SK-N-MC (cell line): ENCODE measurements at places on chromosomes 2 and 18.

GRCh38 chr2:98824256-98825019 lies 93.5 kb upstream of the MGAT4A start:
- no peak for DNase-seq

DNA sequence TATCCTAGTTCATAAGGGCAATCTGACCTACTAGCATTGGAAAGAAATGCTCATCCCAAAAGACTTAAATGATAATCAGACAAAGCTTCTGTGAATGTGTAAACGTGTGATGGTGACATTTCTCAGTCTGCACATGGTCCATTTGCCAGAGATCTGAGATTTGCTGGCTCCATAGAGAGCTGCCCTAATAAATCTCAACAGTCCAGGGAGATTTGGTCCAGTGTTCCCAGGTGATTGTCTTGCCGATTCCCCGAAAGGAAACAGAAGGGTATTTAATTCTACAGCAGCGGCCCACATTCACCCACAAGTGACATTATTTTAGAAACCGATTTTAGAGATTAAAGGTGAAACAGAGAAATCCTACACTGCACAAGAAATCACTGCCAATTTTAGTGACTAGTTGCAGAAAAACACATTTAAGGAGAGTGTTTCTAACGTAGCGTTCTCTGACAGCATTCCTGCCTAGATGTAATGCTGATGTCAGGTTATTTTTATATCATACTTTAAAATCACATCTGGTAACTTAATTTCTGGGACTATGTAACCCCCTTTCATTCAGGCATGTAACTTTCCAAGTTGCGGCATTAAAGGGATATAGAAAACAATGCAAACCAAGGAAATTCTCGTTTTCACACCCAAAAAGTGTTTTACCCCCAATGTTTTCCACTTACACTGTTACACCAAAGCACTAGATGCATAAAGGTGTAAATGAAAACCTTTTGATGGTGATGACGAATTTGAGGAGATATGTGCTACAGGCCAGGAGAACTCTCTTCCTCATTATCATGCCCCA lies 231.9 kb upstream of the FN1 start:
- DNase-seq, result no peak

- DNase-seq, result no peak
Measured at GRCh38 chr18:52190631-52191030, 149.4 kb upstream of the DCC start.

GRCh38 chr2:207256476-207257207 lies 90.9 kb upstream of the KLF7 start:
- no peak for DNase-seq

DNA sequence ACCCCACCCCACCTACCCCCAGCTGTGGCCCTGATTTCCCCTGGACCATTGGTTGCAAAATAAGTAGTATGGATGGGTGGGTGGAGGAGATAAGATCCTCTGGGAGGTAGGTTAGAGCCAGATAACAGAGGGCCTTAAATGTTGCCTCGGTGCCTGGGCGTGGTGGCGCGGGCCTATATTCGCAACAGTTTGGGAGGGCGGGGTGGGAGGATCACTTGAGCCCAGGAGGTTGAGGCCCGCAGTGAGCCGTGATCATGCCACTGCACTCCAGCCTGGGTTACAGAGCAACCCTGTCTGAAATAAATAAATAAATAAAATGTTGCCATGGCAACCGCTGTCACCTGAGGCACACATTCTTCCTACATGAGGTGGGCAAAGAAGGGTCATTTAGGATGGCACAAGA lies 103.3 kb upstream of the GATA6 start:
- DNase-seq, result no peak

DNA sequence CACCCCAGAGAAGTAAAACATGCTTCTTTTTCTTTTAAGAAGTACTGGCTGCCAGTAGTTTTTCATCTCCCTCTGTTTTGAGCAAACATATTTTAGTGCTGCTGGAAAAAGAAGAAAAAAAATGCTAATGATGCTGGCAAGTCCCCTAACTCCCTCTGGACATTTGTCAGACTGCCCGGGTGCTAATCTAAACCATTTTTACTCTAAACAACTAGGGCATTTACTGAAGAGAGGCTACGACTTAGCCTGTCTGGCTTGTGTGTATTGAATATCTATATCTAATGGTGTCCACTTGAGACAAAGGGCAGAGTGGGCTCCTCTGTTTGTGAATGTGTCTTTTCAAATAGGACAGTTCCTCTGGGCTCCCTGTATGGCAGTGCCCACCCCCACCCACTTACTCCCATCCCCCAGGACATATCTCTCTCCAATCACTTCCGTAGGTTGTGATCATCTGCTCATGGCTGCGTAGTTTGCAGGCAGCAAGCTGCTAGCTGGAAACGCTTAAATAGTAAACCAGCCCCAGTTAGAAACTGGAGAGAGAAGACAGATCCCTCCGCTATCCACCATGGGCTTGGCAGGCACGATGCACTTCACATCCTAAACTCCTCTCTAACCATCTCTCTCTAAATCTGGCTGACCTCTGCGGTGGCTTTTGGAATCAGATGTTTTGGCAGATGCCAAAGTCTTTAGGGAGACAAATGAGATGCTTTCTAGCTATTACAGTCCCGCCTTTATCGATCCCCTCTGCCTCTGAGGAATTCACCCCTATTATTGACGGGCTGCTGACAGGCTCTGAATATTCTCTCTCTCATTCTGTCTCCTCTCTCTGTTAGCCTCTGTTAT lies 58.3 kb downstream of the DOCK10 start:
- no peak for DNase-seq

- no peak for DNase-seq
Measured at GRCh38 chr2:62369541-62370202, 136.3 kb downstream of the TMEM17 start.

DNA sequence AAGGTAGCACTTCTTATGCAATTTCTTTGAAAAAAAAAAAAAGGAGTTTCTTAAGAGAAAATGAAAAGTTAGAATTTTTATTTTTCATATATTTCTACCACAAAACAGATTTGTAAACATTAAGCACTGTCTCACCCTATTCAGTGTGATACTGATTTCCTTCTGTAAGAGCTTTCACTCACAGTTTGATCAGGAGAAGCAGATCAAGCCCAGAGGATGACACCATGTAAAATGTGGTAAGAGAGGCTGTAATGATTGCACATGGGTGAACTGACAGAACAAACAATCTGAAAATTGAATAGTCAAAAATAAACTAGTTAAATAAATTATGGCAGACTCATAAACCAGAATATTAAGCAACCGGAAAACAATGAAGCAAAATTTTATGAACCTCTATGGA lies 54.5 kb downstream of the MEMO1 start:
- DNase-seq, result no peak

DNA sequence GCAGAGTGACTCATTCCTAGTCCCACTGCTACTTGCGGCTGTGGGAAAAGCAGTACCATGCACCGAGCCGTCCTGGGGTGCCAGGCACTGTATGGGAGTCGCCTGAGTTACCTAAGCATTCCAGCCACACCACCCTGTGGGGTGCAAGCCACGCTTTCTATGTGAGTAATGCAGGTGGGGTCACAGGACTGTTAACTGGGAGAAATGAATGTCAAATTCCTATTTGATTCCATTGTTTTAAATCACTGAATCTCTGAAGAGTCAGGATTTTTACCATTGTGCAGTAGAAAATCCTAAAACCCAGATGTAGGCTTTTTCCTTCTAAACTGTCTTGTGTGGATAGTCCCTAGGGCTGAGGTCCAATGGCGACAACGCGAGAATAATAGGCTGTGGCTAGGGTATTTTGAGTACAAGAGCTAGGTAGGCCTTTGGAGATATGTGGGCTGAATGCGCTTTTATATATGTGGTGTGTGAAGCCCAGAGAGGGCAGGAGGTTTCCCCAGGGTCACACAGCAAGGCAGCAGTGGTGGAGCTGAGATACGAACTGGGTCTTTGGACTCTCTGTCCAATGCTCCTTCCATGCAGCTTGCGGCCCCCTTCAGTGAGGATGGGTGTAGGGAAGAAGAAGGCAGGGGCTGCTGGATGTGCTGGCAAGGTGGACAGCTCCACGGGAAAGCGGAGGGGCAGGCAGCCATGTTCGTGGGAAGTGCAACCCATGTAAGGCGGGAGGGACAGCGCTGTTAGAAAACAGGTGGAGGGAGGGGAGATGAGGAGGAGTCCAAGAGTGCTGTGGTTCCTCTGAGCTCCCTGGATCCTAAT lies 83.2 kb downstream of the DDX1 start:
- DNase-seq, result no peak

GRCh38 chr2:37645362-37645761 lies 26.1 kb downstream of the CDC42EP3 start:
- no peak for DNase-seq

GRCh38 chr18:60976976-60977375 lies 356.3 kb upstream of the CDH20 start:
- no peak for DNase-seq

DNA sequence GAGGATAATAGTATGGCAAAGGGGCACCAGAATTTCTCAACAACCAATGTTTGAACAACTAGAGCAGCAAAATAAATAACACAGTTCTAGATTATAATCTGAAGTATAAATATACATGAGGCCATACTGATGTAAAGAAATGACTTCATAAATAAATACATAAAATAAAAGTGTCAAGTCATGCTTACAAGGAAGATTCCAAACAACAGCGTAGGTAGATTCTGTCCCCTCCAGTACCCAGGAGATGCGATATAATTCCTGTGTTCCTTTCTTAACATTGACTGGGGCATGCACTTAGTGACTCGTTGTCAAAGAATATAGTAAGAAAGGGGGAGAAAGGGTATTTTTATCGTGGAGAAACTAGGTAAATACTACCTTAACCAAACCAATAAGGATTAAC lies 355.1 kb downstream of the DPP10 start:
- no peak for DNase-seq

- DNase-seq, result no peak
Measured at GRCh38 chr2:186718903-186719302, 25.0 kb downstream of the FAM171B start.

DNA sequence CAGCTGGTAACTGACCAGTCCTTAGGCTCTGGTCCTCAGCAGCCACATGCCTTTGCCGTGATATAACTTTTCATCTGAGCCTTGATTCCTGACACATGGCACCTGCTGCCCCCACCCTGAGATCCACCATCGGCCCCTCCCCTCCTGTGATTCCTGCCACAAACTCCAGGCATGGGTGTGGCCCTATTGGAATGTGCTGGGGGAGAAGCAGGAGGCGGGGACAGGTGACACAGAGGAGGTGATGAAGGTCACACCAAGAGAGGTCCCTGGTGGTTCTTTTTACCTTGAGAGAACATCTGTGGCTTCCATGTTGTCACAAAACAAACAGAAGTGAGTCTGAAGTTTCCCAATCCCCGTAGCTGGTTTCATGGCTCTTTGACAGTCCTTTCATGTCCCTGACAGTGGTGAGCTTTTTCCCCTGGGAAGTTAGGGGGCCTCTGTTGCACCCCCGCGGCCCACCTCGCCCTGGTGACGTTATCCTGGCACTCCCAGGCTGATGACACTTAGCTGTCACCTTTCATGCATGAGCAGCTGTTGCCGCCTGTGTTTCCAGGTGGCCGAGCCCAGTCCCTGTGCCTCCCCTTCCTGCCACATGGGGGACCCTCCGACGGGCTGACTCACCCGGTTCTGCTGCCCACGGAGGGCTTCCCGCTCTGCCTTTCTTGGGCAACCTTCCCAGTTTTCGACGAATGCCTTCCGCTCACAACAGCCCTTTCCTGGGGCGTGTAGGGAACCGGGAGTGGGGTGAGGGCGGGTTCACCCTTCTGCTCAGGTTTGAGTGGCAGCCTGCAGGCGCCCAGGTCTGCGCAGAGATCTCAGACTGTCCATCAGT lies 66.3 kb upstream of the GLI2 start:
- no peak for DNase-seq

DNA sequence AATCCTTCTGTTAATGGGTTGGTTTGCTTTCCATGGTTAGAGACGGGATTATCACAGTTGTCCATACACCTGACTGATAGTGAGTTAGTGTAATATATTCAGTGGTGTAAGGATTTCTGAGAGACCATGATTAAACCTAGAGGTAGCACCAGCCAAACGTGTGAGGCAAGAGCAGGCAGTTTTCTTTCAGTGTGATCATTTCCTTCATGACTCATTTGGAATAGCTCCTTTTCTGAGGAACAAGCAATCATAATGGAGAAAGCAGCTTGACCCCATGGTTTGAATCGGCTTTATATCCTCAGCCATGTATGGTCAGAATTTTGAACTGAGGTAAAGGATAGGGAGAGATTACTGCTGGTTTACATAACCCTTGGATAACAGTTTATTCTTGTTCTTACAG lies 2.9 kb downstream of the MXD1 start:
- DNase-seq, result no peak

GRCh38 chr2:42337356-42337820 lies 23.6 kb downstream of the COX7A2L start:
- no peak for DNase-seq

GRCh38 chr18:66193938-66194337 lies 410.0 kb downstream of the CDH19 start:
- DNase-seq, result no peak

DNA sequence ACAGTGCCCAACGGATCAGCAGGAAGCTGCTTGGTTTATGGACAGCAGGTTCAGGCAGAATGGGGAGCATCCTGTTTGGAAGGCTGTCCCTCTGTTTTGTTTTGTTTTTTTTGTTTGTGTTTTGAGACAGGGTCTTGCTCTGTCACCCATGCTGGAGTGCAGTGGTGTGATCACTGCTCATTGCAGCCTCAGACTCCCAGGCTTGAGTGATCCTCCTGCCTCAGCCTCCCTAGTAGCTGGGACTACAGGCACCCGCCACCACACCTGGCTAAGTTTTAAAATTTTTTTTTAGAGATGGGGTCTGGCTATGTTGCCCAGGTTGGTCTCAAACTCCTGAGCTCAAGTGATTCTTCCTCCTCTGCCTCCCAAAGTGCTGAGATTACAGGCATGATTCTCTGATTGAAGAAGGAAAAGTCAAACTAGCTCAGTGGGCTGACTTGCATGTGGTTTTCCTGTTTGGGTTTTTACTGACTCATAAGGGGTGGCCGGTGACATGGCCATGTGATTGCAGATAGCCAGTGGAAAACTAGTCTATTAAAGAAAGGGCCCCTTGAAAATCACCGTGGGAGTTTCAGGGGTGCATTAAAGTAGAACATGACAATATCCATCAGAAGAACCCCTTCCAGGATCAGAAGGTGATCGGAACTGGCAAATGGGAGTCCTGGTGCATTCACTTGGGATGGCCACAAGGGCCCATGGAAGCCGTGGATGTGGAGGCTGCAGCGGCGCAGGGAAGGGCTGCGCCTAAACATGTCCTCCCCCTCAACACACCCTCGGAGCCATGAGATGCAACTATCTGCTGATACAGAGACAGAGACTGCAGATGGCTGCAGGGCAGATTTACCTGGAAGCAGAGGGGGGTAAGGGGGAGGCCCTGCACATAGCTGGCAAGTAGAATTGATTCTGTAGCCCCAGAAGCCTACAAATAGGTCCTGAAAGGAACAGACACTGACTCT lies 26.5 kb downstream of the AQP12B start:
- no peak for DNase-seq
